Vagina (tissue), 2 donors: ENCODE measurements at places on chromosomes 12 and 14.

- DNase-seq = no peak
Measured at GRCh38 chr12:2557597-2557996, 237.2 kb upstream of the FKBP4 start.

DNA sequence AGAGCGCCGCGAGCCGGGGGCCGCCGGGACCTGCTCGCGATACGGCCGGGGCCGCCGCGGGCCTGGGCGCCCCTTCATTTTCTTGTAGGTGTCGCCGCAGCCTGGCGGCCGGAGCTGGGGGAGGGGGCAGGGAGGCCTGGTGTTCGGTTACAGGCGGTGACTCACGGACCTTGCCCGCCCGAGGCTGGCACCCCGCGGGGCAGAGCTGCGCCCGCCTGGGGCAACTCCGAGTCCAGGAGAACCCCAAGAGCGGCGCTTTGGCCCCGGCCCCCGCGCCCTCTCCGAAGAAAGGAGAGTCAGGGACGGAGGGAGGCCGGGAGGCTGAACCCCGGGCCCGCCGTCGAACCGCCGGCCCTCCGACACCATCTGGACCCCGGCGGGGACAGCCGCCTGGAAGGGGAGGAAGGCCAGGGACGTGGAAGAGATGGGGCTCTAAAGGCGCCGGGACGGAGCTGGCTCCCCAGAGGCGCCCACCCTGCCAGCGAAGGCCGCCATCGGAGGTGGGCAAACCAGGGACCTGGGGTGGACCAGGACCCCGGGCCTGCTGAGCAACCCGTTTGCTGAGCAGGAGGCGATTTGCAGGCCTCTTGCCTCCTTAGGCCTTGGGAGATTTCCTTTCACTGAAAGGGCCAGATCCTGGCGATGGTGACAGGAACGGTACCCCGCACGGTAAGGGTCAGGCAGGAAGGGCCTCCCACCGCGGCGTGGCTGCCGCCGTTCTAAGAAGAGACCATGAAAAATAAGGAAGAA is 843 bp upstream of the NUAK1 start:
- no peak for DNase-seq

DNA sequence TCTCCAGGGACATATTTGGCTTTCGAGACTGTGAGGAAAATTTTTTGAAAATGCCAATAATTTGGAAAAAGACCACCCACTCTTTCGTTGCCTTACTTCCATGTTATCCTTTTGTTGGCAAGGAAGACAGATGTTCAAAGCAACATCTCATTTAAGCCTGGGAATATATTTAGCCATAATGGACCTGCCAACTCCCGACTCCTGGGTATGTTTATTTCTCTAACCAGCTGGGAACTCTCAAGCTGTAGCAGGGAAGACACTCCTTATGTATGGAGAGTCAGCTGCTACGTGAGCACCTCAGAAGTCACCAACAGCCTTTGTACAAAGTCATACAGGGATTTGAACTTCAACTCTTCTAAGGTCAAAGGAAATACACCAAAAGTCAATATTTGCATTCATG is 96.5 kb upstream of the DAAM1 start:
- no peak for DNase-seq

- DNase-seq = no peak
Measured at GRCh38 chr14:94388027-94388383, 397 bp downstream of the SERPINA1 start.

DNA sequence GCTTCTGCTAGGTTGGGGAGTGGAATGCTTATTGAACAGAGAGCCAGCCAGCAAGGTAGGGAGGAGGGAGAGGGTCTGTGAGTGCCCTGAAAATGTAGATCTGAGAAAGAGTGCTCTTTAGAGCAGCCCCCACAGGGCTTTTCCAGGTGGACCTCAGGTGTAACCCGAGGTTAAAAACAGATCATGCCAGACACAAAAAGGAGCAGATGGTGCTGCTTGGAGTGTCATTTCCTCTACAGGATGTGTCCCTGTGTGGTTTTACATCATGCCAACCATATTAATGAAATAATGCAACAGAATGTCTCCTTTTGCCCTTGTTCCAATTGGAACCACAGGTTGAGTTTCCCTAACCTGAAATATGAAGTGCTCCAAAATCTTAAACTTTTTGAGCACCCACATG is 6.4 kb downstream of the SUSD6 start:
- no peak for DNase-seq

GRCh38 chr12:79775355-79776027 is 84.7 kb upstream of the PAWR start:
- no peak for DNase-seq
